ENCODE measurements at places on chromosomes 2 and 18.

DNA sequence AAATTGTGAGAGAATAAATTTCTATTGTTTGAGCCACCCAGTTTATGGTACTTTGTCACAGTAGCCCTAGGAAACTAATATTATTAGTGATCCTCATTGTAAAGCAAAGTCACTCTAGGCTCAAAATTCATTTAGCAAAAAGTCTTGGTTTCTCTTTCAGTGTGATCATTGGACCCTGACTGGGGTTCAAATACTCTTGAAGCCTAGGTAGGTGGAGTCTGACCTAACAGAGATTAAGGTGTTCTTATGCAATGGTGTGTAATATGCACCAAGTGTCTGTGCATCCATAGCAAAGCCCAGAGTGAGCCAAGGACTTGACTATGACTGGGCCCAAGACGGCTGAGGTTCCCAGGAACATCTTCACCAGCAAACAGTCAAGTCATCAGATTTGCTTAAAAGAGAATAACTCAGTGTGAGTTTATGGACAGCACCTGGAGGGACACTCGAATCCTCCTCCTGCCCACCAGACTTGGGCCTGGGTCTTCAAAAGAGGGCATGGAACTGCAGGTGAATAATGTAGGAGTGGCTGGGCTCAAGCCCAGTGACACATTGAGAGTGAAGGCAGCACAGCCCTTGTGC is 51.1 kb upstream of the BCL11A start:
- DNase-seq, result no peak

- no peak for DNase-seq
Observed at GRCh38 chr18:76233876-76234675, 261.0 kb downstream of the ZNF516 start.

- no peak for DNase-seq
Observed at GRCh38 chr2:229226382-229226781, 44.7 kb downstream of the PID1 start.

- DNase-seq, result no peak
Observed at GRCh38 chr18:78271790-78272189, 707.8 kb upstream of the SALL3 start.

- no peak for DNase-seq
Observed at GRCh38 chr2:120442923-120443571, 97.1 kb downstream of the INHBB start.

DNA sequence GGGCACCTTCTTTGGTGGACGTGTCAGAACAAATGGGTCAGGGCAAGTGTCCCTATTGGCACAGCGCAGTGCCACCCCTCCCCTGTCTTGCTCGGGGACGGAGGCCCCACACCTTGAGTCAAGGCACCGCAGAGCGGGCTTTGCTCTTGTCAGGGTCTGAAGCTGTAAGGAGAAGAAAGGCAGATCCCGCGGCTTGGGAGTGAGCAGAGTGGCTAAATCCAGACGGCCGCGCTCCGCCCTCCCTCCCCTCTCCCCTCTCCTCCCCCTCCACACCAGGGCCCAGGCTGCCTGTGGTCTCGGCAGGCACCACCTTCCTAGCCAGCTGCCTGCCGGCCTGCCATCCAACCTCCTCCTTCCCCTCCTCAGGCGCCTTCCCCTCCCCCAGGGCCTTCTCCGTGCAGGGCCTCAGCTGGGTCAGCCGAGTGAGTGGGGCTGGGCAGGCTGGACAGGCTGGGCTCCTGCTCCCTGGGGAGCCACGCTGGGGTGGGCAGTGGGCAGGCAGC is 25.8 kb downstream of the SPEG start:
- peak; percentile 42 for DNase-seq

GRCh38 chr2:197515315-197515738 is 539 bp upstream of the MOB4 start:
- DNase-seq, result peak; percentile 73

- no peak for DNase-seq
Observed at GRCh38 chr18:71194438-71194837, 905.6 kb downstream of the SOCS6 start.

DNA sequence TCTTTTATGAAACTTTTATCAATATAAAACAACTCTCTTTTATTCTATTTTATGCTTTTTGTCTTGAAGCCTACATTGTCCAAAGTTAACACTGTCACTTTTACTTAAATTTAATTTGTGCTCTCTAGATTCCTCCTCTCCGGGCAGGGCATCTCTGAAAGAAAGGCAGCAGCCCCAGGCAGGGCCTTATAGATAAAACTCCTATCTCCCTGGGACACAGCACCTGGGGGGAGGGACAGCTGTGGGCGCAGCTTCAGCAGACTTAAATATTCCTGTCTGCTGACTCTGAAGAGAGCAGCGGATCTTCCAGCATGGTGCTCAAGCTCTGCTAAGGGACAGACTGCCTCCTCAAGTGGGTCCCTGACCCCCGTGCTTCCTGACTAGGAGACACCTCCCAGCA is 447.7 kb upstream of the FANCL start:
- DNase-seq, result no peak

- DNase-seq, result no peak
Observed at GRCh38 chr2:108226564-108226963, 13.2 kb upstream of the SULT1C3 start.

DNA sequence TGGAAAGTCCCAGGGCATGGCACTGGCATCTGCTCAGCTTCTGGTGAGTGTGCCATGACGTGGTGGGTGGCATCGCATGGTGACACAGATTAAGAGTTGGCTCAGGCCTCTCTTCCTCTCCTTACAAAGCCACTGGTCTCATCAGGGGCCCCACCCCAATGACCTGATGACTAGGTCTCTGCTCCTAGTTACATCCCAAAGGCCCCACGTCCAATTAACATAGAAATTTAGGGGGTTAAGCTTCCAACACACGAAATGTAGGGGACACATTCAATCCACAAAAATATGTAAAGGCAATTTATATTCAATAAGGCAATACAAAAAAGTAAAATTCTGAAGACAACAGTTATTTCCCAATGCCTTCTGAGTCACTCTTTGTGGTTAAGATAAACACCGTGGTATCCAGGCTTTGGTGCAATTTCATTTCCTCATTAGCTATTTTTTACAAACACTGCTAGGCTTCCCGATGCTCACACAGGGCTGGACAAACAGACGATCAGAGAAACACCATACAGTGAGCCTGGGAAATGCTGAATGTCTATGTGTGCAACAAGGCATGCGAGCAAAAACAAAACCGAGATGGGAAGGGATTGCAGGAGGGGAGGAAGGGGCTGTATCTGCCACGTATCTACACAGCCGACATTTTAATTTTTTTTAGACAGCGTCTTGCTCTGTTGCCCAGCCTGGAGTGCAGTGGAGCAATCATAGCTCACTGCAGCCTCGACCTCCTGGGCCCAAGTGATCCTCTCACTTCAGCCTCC is 67.2 kb downstream of the MBP start:
- DNase-seq, result no peak

DNA sequence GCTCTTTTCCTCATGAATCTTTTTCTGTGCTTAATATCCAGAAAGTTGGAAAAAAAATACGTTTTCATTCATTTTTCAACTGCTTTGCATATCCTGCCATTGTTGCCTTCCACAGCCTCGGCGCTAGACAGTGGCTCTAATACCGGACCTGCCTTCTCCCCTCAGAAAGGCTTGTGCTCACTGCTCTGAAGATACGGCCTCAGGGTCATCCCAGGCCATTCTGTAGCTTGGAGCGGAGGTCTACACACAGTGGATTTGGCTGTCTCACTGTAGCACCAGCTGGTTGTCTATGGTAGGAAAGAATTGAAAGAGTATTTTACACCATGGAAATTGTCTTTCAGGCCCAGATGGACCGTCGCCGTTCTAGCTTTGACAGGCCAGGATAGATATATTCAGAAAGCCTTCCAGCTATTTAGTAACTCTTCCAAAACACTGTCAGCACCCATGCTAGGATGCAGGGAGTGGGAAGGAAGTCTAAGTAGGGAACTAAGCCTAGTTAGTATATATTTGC is 242.0 kb downstream of the TMEM182 start:
- DNase-seq, result no peak

GRCh38 chr2:199955007-199955338 is 318 bp downstream of the TYW5 start:
- no peak for DNase-seq

DNA sequence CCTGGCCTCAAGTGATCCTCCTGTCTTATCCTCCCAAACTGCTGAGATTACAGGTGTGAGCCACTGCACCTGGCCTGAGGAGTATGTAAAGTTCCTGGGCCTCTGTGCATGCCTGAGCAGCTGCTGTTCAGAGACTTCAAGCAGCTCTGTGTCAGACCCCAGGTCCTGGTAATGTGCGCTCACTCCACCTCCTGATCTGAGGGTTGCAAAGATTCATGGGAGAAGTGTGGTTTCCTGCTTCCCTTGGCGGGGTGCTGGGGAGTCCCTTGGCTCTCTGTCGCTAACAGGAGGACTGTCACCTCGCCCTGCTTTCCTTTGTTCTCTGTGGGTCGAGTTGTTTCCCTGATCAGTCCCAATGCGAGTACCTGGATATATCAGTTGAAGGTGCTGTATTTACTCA is 8.6 kb upstream of the IL36A start:
- no peak for DNase-seq
